Pulmonary artery endothelial cell (primary cell): ENCODE measurements at places on chromosomes 4 and X.

DNA sequence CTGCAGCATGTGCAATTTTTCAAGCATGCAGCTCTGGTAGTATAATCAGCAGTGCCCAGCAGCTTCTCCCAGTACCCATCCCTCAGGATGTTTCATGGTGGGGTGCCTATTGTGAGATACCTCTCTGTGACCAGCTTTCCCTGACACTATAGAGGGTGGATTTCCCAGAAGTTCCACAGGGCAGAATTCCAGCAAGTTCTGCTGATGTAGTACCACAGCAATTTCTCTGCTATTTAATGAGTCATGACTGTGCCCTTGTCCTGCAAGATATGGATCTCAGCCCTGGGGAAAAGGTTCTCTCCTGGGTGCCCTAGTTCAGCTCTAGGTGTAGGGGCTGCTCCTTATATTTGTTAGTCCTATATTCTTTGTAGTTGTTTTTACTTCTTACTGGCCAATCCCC, 174.8 kb downstream of the ENOX2 start:
- DNase-seq = no peak

DNA sequence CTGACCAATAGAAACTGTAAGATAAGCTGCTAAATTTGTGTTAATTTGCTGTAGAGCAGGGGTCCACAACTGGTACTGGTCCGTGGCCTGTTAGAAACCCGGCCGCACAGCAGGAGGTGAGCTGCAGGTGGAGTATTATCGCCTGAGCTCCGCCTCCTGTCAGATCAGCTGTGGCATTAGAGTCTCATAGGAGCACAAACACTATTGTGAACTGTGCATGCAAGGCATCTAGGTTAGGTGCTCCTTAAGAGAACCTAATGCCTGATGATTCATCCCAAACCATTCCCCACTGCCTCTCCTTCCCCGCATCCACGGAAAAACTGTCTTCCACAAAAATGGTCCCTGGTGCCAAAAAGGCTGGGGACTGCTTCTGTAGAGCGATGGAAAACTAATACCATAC, 19.7 kb downstream of the FBXW7 start:
- DNase-seq = no peak

DNA sequence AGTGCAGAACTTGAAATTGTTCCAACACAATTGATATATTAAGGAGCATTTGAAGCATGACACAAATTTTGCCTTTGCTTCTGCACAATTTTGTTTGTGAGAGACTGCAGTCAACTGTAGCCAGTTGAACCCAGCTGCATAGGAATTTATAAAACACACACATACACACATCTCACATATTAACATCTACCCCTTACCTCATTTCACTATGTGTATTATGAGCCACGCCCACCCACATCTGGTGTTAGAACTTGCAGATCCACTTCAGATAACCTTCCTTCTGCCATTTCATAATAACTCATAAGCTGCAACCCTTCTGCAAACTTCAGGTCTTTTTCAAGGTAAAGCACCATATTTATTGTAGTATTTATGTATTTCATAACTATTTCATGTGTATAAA, 188.1 kb upstream of the WDFY3 start:
- no peak for DNase-seq

GRCh38 chr4:97500423-97500822, 642.9 kb downstream of the STPG2 start:
- DNase-seq = no peak

DNA sequence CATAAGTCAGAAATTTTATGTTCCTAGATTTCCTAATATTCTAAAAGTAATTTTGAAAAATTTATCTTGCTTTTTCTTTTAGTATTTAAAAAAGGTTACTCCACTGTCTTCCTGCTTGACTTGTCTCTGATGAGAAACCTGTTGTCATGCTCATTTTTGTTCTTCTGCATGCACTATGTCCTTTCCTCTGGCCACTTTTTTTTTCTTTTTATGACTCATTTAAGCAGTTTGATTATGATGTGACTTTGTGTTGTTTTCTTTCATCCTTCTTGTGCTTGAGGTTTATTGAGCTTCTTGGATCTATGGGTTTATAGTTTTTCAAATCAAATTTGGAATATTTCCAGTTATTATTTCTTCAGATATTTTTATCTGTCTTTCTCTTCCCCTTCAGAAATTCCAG, 12.0 kb upstream of the UFSP2 start:
- DNase-seq = no peak

- no peak for DNase-seq
Measured at GRCh38 chr4:80008351-80008750, 64.7 kb downstream of the ANTXR2 start.

DNA sequence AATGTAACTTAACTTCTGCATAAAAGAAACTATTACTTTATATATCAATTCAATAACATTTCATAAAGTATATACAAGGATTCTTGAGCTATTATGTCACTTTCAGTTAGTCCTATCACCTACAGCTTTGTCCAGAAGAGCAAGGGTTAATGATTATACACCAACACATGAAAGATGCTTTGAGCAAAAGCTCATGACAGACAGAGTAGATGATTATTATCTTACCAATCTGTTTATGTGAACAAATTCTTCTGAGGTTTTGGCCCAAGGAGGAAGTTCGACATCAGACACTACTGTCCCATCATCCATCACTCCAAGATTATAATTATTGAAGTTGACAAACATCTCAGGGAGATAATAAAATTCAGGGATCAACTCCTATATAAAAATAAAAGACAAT, 166.7 kb upstream of the MAB21L2 start:
- no peak for DNase-seq

- DNase-seq = no peak
Measured at GRCh38 chr4:75004755-75005668, 72.1 kb downstream of the PARM1 start.

GRCh38 chrX:8971116-8971515, 62.8 kb downstream of the FAM9B start:
- no peak for DNase-seq

GRCh38 chr4:111334361-111334760, 711.5 kb upstream of the PITX2 start:
- DNase-seq = no peak

GRCh38 chrX:24229400-24229879, 79.9 kb downstream of the ZFX start:
- no peak for DNase-seq

- DNase-seq = no peak
Measured at GRCh38 chr4:99724067-99724466, 66.4 kb upstream of the C4orf54 start.

DNA sequence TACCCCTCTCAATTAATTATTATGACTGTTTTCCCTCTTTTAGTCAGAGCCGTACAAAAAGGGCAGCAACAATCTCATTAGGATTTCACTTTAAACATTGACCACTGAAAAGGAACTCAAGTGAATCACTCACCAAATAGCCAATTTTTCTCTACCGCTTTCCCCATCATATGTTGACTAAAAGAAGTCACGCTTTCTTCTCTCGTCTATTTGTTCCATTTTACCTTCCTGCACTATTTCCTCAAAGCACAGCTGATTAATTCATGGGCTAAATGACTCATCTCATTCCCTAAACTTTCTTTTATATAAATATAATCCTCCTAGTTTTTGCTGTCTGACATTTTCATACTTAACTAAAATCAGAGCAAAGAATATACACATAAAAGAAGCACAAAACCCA, 8.2 kb downstream of the MID1 start:
- no peak for DNase-seq

- DNase-seq = no peak
Measured at GRCh38 chr4:156705311-156705710, 266.3 kb downstream of the PDGFC start.

- no peak for DNase-seq
Measured at GRCh38 chrX:47180346-47180745, 13.3 kb upstream of the UBA1 start.

GRCh38 chr4:19492606-19493005, 759.1 kb upstream of the SLIT2 start:
- no peak for DNase-seq

DNA sequence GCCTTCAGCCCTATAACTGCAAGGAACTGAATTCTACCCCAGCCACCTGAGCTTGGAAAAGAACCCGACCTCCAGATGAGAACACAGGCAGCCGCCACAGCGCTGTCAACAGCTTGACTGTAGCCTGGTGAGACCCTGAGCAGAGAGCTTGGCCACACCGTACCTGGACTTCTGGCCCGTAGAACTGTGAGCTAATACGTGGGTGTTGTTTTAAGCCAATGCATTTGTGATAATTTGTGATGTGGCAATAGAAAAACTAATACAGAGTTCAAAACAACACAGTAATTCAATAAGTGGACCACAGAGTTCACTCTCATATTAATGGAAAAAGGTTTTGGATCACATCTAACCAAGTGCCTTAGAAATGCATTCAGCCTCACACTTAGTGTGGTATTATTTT, 96.6 kb upstream of the TBL1X start:
- no peak for DNase-seq

DNA sequence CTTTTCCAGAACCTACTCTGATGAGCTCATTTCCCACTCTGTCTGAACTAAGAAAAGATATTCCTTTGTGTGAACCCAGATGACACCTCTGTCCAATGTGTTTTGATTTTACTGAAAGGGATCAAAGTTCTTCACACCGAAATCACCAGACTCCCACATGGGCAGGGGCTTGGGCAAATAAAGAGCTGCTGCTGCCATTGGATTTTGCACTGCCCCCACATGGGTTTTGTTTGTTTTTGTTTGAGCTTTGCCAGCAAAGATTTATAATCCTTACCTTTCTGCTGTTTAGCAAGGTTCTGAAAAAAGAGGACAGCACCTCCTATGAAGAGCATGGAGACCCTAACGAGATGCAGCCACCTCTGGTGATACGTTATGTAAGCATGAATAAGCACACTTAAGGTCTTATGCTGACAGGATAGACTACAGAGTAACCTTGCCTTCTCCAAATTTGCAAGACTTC, 44.3 kb downstream of the HSD17B13 start:
- DNase-seq = no peak

DNA sequence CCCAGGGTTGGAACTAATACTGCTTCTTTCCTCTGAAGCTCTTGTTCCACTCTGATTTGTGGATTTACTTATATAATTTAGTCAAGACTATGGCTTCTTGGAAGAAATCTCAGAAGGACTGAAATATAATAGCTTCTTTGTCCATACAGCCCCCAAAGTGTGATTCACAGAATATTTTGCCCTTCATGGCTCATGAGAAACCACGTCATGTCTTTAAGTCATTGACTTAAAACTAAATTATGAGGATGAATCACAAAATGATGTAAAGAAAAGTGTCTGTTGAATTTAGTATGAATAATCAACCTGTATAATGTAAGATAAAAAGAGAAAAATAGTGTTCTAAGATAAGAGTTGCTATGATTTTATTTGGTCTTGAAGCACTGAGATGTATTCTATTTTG, 43.3 kb upstream of the AGA start:
- no peak for DNase-seq

GRCh38 chr4:123553279-123553678, 156.7 kb downstream of the SPRY1 start:
- DNase-seq = no peak

GRCh38 chrX:130887376-130887775, 15.6 kb downstream of the ENOX2 start:
- no peak for DNase-seq

DNA sequence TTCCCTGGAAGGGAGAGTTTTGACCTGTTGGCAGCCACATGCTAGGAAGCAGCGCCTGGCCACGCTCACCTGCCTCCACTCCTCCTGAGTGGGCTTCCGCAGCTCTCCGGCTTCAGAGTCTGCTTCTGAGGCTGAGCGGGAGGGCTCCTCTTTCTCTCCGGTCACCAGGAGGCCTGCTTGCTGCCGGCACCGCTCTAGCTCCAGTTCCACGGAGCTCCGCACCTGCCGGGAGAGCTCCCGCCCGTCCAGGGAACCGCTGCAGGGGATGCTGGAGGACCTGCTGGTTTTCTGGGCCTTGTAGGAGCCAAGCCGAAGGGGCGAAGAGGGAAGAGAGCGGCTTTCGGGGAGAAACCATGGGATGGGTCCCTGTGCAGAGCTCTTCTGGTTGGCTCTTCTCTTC, 26.0 kb downstream of the PPEF2 start:
- DNase-seq = no peak

- DNase-seq = no peak
Measured at GRCh38 chrX:100216083-100216482, 194.0 kb downstream of the PCDH19 start.

DNA sequence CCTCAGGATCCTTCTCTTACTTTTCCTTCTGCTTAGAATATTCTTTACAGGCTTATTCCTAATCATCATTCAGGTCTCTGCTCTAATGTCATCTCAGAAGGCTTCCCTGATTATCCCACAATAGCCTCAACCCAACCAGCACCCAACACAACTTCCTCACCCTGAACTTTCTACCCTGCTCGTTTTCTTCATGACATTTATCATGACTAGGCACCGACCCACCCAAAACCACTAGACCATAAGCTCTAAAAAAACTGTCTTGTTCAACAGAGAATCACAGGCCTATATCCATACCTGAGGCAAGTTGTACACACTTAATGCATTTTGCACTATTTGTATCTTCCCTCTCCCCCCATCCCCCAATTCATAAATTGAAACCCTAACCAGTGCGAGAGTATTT, 95.3 kb downstream of the SH3RF1 start:
- DNase-seq = no peak

GRCh38 chr4:4491396-4491893, 50.4 kb downstream of the STX18 start:
- no peak for DNase-seq

- no peak for DNase-seq
Measured at GRCh38 chr4:99400831-99401230, 34.3 kb downstream of the ADH7 start.

DNA sequence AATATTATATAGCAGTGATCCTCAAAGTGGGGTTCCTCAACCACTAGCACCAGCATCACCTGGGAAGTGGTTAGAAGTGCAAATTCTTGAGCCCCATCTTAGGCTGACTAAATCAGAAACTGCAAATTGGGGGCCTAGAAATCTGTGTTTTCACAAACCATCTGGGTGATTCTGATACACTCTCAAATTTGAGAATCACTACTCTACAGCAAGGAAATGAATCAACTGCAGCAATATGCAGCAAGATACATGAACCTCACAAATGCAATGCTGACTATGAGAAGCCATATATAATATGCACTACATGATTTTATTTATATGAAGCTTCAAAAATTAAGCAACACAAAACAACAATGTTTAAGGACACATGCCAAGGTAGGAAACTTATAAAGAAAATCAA, 36.2 kb upstream of the IRS4 start:
- DNase-seq = no peak

GRCh38 chrX:51851507-51852085, 41.8 kb upstream of the MAGED1 start:
- no peak for DNase-seq

GRCh38 chr4:174524242-174524641, 2.0 kb upstream of the HPGD start:
- no peak for DNase-seq
